H54 (cell line): ENCODE measurements at places on chromosomes 4 and X.

GRCh38 chrX:24993879-24994278 lies 21.9 kb downstream of the ARX start:
- DNase-seq = no peak

- no peak for DNase-seq
Observed at GRCh38 chr4:167930166-167930565, 162.2 kb upstream of the ANXA10 start.

- no peak for DNase-seq
Observed at GRCh38 chr4:107202744-107203143, 166.6 kb upstream of the DKK2 start.

GRCh38 chr4:55033296-55033695 lies 92.1 kb downstream of the KDR start:
- DNase-seq = no peak

DNA sequence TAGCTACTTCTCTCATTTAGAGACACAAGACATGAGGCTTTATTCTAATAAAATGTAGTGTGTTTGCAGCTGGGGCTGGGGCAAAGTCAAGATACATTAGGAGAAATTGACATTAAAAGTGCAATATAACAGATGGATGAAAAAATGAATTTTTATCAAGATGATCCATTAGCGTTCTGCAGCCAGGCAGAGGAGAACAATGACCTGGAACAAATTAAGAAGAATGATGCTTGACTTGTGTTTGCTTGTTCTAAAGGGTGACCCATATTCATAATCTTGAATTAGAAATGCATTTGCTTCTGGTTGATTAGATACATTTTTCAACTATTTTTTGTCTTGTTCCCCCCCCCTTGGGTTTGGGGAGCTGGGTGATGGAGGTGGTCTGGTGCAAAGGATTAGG lies 439.5 kb upstream of the BOD1L1 start:
- no peak for DNase-seq
